ENCODE measurements at places on chromosomes 4 and X.

- DNase-seq: no peak
Observed at GRCh38 chr4:152352622-152353116, 183.2 kb downstream of the FBXW7 start.

- no peak for DNase-seq
Observed at GRCh38 chr4:41880840-41881831, 54.1 kb upstream of the TMEM33 start.

GRCh38 chrX:10021461-10022272 is 54.5 kb downstream of the CLDN34 start:
- no peak for DNase-seq

GRCh38 chr4:24451870-24452269 is 132.5 kb downstream of the DHX15 start:
- DNase-seq: no peak

GRCh38 chrX:55111578-55112254 is 22.9 kb downstream of the PAGE2 start:
- DNase-seq: no peak

GRCh38 chr4:21009956-21010355 is 309.7 kb downstream of the PACRGL start:
- no peak for DNase-seq

- DNase-seq: no peak
Observed at GRCh38 chrX:44914532-44915198, 41.7 kb downstream of the KDM6A start.

DNA sequence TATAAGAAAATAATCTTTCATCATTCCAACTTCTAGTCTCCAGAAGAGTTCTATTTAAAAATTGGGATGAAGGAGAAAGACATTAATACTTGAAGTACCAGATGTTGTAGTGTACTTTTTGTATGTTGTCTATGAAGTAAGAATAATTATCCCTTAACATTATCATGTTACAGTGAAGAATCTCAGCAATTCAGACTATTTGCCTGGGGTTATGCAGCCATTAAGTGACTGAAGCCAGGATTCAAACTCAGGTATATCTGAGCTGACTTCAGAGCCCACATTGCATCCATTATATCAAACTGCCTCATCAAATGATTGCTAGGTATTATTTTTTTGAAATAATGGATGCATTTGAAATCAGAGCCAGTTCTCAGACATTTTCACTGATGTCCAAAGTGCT is 76.1 kb upstream of the FHDC1 start:
- no peak for DNase-seq

- DNase-seq: no peak
Observed at GRCh38 chr4:134324179-134324578, 122.6 kb upstream of the PABPC4L start.

GRCh38 chrX:45006002-45006800 is 133.2 kb downstream of the KDM6A start:
- DNase-seq: no peak

- DNase-seq: no peak
Observed at GRCh38 chrX:139801397-139801813, 93.4 kb upstream of the MCF2 start.

DNA sequence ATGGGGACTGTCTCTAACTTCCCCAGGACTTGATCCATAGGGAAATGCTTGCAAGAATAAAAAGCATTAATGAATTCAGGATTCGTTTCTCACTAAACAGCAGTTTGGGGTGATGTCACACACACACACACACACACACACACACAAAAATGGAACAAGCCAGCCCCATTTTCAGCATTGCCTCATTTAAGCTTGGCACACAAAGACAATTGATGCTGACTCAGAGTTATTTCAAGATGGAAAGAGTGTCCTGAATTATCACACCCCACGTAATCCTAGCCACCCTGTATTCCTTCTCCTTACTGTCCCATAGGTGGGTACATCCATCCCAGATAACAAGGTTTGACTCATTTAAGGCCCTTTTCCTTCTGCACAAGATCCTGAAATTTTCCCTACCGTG is 345.1 kb upstream of the HS3ST1 start:
- DNase-seq: no peak

DNA sequence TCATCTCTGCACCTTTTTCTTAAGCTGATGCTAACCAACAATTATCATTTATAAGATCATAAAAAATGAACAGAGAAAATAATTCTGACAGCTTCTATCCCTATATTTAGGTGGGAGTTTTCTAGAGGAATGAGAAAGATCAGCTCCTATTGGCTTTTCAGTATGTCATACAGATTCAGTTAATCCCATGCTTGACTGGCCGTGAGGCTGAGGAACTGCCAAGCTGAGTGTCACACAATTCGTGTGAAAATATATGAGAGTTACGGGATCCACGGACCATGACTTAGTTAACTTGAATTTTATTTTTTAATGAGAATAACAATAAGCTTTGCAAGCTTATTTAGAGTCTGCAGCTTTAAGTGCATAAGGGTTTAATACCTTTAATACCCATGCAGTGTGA is 37.5 kb downstream of the PHEX start:
- no peak for DNase-seq

- DNase-seq: no peak
Observed at GRCh38 chrX:2549876-2550275, 49.1 kb upstream of the DHRSX start.

DNA sequence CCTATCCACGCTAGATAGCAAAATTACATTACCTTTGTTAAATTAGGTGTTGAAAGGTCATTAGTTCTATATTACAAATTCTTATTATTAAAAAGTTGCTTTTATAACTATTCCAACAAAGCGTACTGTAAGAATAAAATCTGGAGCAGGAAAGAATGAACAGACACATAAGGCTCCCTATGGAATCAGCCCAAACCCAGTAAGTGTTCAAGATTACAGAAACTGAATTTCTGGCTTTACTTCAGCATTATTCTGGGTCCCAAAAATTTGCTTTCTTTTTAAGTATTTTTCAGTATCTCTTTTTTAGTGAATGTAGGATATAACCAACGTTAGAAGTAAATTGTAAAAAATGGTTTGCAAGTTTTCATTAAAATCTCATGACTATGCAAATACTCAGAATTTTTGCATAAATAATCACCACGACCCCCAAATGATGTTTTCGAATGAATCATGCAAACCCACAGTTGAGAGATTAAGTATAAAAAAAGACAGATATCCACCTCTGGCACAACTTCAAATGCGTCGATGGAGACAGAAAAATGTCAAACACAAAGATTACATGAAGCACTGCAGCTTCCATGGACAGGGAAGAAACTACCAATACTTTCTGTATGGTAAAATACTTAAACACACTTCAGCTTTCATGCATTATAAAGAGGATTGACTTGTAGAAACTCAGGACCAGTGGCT is 238.5 kb downstream of the RASL11B start:
- DNase-seq: no peak

DNA sequence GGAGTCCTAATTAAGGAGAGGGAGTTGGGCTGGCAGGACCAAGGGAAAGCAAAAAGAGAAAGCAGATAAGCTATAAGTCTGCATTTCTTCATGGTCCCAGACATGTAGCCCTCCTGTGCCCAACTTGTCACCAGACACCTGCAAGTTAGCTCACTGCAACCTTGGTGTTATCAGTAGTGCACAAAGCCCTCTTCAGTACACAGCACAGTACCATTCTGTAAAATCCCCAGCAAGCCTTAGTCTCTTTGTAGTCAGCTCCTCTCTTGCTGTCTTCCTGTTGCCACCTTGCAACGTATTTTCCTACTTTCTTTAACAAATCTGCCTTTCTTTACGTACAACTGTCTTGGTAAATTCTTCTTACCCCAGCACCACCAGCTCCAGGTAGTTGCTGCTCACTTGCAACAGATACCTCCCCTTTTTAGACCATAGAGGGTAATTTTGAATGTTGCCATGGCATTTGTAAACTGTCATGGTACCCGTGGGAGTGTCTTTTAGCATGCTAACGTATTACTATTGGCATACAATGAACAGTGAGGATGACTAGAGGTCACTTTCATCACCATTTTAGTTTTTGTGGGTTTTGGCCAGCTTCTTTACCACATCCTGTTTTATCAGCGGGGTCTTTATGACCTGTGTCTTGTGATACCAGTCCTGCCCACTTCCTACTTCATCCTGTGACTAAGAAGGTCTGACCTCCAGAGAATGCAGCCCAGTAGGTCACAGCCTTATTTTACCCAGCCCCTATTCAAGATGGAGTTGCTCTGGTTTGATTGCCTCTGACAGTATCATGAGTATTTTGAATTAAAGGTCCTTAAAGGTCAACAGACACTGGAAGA is 28.3 kb upstream of the AP1S2 start:
- DNase-seq: no peak

GRCh38 chr4:51894059-51894645 is 51.2 kb downstream of the DCUN1D4 start:
- DNase-seq: no peak

GRCh38 chr4:76923619-76924357 is 25.8 kb upstream of the SEPTIN11 start:
- no peak for DNase-seq

DNA sequence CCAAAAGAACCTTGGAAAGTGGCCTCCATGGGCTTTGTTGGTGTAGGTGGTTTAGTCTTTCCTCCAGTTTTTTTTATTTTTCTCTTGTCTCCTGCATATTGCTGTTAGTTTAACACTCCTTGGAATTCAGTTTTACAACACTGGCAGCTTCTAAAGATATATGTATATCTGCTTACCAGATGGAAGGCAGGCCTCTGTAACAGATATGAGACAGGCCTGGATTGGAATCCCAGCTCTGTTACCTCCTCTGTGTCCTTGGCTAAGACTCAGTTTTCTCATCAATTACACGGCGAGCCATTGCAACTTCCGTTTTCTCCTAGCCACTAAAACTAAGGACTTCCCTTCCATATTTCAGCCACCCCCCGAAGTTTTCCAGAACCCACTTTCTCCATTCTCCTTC is 133.4 kb upstream of the SMAD1 start:
- no peak for DNase-seq

GRCh38 chr4:83552924-83553323 is 17.0 kb downstream of the GPAT3 start:
- DNase-seq: no peak

DNA sequence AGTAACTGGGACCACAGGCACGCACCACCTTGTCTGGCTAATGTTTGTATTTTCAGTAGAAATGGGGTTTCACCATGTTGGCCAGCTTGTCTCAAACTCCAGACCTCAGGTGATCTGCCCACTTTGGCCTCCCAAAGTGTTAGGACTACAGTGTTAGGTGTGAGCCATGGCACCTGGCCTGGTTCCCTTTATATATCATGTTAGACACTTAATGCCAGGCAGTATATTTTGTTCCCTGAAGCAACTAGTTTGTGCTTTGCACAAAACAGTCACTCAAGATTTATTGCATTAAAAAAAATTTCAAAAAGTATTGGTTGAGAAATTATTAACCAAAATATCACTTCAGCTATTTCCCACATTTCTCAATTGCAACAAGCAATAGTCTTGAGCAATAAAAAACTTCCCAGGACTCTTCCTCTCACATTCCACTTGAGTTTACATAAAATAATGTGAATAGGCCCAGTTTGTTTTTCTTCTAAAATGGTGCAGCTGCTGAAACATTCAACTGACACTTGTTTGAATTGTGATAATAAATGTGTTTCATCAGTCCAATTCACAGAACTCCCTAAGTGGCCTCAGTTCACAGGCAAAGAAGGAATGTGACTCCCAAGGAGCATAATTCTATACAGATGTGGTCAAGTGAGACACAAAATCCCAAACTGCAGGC is 22.7 kb downstream of the CXCL1 start:
- DNase-seq: no peak

- no peak for DNase-seq
Observed at GRCh38 chr4:151094290-151094751, 5.1 kb upstream of the RPS3A start.

DNA sequence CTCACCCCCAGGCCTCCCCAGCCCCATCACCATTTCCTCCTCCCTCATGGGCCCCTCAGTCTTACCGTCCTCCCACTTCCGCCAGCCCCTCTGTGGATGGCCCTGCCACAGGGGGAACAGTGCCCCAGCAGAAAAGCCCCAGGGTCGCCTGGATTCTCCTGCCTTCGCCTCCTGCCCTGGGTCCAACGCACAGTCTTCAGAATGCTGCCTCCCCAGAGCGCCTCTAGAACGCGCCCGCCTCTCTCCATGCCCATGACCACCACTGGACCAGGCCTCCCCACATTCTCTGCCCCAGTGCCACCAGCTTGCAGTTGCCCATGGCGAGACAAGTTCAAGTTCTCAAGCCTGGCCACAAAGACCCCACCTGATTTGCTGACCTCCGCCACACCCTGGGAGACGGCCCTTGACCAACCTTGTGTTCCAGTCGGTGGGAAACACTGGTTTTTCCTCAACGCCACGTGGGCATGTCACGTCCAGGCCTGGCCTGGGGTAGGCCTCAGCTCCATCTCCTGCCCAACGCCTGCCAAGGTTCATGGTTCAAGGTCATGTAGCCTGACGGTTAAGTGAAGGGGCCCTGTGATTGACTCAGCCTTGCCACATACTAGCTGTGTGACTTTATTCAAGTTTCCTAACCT is 634 bp upstream of the PLXNB3 start:
- DNase-seq: no peak

GRCh38 chr4:125313989-125314667 is 627 bp upstream of the FAT4 start:
- DNase-seq: no peak

- DNase-seq: no peak
Observed at GRCh38 chrX:42720209-42720608, 57.8 kb downstream of the PPP1R2C start.

- no peak for DNase-seq
Observed at GRCh38 chr4:71441186-71442169, 102.7 kb downstream of the SLC4A4 start.

- DNase-seq: no peak
Observed at GRCh38 chr4:148053298-148054003, 321.6 kb downstream of the ARHGAP10 start.

DNA sequence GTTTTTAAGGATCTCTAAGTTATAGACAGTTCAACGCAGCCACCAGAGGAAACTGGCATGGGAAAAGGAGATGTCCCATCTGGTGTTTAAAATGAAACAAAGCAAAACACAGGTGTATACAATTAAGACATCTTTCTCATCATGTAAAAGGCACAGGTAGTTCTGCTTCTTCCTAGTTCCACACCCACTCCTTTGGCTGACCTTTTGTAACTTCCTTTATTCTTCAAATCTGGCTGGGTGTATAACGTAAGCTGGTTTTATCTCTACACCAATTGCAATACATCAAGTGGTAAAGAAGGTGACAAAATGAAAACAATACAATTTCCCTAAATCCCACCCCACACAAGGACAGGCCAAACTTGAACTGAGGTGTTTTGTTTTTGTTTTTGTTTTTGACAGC is 27.3 kb upstream of the FBXW7 start:
- no peak for DNase-seq

Measured in T-helper 17 cell (primary cell).